ENCODE measurements at places on chromosomes 1 and 21.
A peak's percentile ranks its signal among the peaks of the same experiment; 100 is the strongest.

DNA sequence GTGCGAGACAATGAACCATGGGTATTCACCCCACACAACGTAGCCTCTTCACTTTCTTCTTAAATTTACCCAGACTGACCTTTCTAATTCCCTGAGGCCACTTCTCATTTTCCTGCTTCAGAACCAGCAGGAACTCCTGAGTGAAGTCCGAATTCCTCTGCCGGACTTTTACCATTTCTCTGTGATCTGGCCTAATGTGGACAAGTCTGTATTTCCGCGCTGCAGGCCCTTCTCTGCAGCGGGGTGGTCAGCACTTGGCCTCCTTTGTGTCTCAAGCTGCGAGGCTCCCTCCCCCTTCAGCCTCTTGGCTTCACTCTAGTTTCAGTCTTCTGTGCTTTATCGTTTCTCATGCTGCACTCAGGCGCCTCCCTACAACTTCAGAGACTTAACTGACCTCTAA is 9.4 kb upstream of the CTBS start:
- DNase-seq, result no peak

DNA sequence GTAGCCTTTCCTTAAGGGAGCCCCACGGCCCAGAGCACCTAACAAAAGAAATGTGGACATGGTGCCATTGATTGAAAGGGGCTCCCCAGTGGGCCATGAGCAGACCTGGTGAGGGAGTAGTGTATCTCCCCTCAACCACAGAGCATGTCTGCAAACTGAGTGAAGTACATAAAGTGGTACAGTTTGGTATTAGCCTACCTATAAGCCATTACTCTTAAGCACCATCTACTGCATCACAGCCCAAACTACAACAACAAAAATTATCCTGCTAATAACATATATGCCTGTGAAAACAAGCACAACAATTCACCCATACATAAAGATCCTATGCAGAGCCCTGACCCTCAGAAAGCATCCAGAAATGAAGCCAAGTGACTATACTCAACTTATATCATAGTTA is 407.8 kb downstream of the PTPRC start:
- no peak for DNase-seq

- DNase-seq, result no peak
These were observed 8.2 kb downstream of the EXOC8 start for GRCh38 chr1:231329483-231329882.

DNA sequence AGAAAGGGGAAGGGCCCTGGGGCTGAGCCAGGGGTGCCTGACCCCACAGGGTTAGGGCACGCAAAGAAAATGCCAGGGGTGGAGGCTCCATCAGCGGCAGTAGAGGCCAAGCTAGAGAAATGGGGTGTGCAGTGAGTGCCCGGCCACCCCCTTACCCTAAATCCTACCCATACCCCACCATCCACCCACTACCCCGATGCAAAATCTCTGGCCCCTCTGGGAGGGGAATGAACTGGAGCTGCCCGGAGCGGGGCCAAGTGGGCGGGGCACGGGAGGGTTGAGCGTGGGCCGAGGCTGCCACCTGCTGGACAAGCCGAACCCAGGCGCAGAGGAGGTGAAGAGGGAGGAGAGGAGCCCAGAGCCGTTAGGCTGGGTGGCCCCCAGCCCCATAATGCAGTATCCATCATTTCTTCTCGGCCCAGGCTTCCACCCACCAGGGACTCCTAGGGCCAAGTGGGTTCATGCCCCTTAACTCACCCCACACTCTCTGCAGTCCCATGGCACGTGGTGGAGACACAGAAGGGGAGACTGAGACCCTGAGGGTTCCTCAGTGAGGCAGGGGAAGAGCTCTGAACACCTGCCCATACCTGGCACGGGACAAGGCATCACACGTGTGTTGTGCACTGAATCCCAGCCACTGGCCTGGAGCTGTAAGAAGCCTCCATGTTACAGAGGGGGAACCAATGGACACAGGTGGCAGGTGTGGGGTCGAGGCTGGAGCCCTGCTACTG is 1.4 kb upstream of the C1QC start:
- peak; percentile 83 for DNase-seq

GRCh38 chr1:65066419-65066765 is 81.6 kb upstream of the AK4 start:
- no peak for DNase-seq

GRCh38 chr1:228898582-228898992 is 163.3 kb downstream of the RHOU start:
- DNase-seq, result no peak

DNA sequence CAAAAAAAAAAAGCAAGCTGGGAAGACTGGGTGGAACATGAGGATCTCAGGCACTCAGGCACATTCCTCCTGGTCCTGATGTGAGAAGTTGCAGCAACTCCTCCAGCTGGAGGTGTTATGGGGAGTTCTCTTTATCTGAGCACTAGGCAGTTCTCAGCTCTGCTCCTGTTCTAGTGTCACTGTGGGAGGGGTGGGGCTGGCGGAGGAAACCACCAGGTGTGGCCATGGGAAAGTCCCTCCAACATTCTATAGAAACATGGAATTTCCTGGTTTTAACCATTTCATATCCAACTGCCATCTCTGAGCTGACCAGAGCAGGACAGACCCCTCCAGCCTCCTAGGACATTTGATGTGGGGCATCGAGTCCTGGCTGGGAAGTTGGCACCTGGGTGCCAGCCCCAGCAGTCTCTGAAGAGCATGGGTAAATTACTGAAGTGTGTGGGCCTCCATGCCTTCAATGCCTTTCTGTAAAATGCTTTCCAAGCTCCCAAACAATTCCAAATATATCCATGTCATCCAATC is 804 bp upstream of the IKBKE start:
- no peak for DNase-seq

DNA sequence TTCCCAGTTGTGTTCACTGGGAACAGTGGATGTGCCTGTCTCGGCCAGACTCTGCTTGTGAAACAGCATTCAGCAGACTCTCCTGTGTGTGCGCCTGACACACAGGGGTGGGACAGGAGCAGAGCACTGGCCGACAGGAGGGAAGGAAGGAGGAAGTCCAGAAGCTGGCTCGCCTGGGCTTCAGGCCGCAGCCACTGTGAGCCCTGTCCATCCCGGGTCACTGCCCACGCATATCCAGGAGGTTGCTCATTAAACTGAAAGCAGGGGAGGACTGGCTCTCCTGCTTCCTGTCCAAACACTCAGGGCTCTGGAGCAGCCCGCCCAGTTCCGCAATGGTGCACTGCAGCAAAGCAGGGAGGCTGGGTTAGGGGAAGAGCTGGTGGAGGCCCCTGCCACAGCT is 218.7 kb upstream of the VAMP3 start:
- DNase-seq, result peak; percentile 93

GRCh38 chr1:54275349-54275748 is 75.4 kb downstream of the MRPL37 start:
- DNase-seq, result peak; percentile 75

GRCh38 chr21:34199121-34199910 is 125.9 kb downstream of the MRPS6 start:
- no peak for DNase-seq

GRCh38 chr1:25796811-25797458 is 3.1 kb upstream of the SELENON start:
- peak; percentile 93 for DNase-seq

DNA sequence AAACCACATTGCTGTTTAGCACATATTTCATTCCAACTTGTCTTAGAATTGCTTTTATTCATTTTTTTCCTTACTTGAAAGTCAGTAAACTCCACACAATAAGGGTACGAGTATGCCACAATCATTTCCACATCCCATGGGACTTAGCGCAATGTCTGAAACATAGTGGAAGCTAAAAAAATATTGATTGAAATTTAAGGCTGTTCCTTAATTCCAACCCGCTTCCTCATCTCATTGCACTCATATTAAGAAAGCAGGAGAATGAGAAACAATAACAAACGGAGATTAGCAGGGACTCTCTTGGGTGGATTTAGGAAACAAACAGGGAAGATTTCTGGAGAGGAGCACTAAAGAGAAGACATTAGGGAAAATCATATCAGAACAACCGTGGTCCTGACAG is 39.3 kb upstream of the RGS4 start:
- no peak for DNase-seq

DNA sequence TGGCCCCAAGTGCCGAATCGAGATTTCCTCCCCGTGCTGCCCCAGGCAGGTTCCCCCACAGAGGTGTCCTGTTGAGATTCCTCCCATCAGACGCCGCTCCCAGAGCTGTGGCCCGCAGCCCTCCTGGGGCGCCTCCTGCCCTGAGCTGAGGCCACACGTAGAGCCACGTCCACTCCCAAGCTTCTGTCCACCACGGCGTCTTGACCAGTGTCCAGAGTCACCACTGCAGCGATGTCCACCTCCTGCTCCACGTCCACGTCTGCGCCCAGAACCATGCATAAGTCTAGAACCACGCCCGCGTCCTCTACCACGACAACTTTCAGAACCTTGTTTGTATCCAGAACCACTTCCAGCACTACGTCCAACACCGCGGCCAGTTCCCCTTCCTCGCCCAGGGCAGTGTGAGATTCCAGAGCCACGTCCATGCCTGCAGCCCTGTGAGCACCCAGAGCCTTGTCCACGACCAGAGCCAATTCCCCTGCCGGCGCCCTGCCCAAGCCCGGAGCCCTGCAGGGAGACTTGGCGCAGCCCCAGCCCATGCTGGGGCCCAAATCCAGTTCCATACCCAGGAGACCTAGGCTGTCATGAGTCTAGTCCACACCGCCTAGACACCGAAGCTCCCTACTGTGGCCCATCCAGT is 2.8 kb downstream of the KPRP start:
- no peak for DNase-seq

DNA sequence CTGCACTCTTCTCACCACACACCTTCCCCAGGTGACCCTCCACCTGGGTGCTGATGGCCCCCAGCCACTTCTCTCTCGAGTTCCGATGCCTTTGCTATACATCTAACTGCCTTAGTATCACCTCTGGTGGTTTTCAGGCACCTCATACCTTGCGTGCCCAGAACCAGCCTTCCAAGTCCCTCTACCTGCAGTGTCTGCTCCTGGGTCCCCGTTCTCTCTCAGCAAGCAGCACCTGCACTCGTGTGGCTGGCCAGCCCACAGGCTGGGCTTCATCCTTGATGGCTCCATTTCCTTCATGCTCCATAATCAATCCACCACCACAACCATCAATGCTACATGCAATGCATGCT is 49.2 kb upstream of the EDN2 start:
- no peak for DNase-seq

GRCh38 chr1:54610048-54610447 is 13.3 kb downstream of the FAM151A start:
- DNase-seq, result no peak

GRCh38 chr1:176119549-176119948 is 87.5 kb downstream of the COP1 start:
- no peak for DNase-seq

- DNase-seq, result peak; percentile 59
These were observed 139.2 kb downstream of the NTMT2 start for GRCh38 chr1:170284951-170285350.

DNA sequence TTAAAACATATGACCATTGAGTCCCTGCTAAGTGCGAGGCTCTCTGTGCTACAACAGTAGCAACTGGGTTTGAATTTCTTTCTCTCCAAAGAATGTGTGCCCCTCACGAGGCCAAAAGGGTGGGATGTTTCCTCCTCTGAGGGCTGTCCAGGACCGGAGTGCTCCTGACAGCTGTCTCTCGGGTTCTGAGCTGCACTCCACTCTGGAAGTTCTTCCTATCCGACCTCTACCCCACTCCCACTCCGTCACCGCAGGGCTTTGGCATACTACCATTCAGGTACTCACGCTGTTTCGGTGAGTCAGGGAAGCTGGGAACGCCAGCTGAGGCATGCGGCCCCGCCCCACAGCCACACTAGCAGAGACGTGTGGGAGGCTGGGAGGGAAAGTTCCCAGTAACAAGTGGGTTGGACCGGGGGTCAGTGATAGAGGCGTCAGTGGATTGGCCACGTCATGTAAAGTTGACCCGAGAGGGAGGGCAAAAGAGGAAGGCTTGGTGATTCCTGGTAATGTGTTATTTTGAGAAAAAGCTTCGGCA is 705 bp upstream of the SLC50A1 start:
- DNase-seq, result peak; percentile 90

DNA sequence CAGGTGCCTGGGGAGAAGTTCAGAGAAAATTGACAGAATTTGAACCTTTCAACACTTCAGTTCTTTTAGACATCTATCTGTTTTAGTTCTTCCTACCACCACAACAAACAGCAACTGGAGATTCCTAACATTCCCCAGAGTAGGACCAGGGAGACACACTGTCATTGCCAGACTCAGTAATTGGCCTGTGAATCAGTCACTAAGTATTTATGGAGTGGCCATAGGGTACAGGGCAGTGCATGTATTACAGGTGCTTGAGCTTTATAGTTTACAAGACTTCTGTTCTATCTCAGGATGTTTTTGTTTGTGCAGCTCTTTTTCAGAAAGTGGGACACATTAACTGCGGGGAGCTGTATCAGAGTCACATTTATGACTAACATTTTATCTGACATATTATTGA is 1.7 kb downstream of the CDC14A start:
- no peak for DNase-seq

DNA sequence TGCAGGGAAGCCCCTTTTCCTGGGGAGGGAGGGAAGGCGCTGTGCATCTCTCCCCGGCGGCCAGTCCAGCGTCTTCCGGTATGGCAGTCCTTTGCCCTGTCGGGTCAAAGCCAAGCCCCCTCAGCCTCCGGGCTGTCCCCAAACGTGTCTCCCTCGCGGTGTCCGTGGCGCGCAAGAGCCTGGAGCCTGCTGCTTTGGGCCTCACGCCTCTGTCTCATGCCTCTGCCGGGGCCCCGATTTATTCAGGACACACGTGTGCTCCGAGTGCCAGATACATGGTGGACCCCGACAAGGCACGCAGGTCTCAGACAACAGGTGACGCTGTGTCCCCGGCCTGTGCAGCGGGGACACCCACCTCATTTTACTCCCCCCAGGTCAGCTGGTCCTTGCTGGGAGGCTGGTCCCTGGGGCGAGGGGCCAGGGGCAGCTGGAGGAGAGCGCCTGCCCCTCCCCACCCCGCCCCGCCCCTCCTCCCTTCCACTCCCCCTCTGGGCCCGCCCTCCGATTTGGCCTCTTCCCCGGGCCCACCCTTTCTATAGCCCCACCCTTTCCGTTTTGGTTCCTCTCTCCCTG is 176.7 kb downstream of the CAMTA1 start:
- DNase-seq, result no peak

DNA sequence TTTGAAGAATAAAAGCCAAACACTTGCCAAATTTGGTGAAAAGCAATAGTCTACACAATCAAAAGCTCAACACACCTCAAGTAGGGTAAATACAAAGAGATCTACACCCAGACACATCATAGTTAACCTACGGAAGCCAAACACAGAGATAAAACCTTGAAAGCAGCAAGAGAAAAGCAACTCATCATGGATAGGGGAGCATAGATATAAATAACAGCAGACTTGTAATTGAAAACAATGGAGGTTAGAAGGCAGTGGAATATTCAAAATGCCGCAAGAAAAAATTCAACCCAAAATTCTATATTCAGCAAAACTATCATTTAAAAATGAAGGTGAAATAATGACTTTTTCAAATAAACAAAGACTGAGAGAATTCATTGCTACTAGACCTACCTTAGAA is 105.1 kb downstream of the ITSN1 start:
- DNase-seq, result no peak

GRCh38 chr1:46113948-46114347 is 18.5 kb downstream of the PIK3R3 start:
- DNase-seq, result no peak

- peak; percentile 42 for DNase-seq
These were observed 45.1 kb downstream of the LUZP1 start for GRCh38 chr1:23123528-23123927.

Measured in kidney (tissue), 22 donors.